Pons (tissue), 1 donor: ENCODE measurements at places on chromosomes 7 and 10.
A peak's percentile ranks its signal among the peaks of the same experiment; 100 is the strongest.

DNA sequence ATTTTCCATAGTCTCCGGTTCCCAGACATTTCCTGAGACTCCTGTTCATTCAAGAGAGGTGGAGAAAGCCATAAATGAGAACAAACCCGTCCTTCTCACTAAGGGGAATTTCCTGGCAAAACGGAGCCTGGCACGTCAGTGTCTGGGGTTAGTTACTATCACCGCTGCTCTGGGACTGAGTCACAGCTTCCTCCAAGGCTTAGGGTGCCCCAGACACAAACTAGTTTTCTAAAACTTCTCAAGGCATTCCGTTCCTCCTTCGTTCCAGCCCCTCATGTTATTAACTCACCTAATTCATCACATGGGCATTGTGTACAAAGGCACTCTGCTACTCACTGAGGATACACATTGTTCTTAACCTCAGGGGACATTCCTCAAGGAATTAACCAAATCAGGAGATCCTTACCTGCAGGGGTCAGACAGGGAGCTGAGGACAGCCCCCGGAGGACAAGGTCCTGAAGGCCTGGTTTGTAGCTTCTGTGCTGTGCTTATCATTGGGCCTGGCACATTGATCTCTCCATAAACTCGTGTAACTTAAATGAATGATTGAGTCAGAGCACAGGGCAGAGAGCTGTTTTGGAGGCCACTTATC lies 103.0 kb upstream of the KLF6 start:
- DNase-seq, result peak; percentile 37

DNA sequence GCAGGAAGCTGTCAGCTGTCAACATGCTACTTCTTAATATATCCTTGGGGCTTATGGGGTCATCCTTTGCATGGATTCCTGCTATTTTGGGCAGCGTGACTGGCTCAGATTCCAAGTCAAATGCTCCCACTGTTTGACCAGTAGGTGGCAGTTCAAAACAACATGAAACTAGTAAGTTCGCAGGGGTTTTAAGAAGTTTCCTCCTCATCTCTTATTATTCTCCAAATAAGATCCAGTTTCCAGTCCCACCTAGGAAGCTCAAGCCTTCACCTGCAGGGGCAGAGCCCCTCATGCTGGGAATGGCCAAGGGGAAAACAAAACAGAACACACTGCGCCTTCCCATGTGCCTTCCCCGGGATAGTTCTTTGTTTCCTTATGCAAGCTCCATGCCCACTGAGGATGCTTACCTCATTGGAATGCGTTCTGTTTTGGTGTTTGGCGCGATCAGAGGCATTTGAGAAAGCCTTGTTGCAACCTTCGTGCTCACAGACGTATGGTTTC lies 259.8 kb downstream of the GLI3 start:
- peak; percentile 80 for DNase-seq

DNA sequence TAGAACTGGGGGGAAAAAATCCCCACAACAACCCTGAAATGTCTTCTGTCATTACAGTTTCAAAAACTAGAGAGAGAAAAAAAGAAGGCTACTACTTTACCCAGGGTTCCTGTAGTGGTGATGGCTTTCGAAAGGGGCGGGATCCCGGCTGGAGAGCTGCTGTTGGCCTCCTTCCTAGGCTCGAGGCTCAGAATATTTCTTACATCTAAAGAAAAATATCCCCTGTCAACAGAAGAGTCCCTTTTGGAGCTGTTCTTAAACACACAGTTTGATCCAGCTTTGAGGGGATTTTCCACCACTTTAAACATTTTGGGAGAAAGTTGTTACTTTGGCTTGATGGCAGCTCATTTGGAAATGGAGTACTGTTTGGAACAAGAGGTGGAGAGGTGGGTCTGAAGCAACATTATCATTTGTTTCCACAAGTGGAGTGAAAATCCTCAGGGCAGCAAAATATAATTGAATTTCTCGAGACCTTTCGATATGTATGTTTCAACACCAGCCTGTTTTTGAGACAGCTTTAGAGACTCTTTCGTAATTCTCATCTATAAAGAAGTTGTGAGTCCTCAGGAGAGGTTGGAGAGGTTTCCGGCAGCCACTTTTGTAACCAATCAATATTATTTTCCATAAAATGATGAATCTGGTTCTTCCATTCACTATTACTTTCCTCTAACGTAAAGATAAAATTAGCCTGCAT lies 5.1 kb downstream of the HOXA13 start:
- DNase-seq, result no peak

DNA sequence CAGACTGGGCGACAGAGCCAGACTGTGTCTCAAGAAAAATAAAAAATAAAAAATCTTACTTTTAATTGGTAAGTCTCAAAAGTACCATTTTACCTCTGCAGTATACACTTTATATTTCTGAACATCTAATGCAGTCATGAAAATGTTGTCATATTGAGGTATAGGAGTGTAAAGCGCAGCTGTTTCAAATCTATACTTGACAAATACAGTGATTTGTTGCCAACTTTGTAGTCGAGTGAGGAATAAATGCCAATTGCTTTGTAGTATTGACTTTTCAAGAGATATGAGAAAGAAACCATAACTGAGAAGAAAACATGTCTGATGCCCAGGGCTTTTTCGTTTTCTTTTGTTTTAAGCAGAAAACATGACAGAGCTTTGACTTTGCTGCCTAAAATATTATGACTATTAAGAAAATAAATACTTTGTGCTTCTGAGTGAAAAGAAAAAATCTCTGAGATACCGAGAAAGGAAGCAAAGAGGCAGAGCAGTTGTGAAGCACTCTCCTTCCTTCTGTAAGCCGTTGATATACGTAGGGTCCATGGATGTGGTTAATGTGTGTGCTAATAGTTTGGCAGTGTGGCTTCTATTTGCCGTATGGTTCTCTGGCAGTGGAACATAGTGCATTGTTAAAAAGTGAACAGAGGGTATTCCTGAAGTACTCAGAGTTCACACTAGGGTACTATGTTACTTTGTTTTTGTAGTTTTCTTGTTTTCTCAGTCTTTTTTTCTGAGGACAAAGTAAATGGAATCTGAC lies 38.2 kb downstream of the AVL9 start:
- no peak for DNase-seq

DNA sequence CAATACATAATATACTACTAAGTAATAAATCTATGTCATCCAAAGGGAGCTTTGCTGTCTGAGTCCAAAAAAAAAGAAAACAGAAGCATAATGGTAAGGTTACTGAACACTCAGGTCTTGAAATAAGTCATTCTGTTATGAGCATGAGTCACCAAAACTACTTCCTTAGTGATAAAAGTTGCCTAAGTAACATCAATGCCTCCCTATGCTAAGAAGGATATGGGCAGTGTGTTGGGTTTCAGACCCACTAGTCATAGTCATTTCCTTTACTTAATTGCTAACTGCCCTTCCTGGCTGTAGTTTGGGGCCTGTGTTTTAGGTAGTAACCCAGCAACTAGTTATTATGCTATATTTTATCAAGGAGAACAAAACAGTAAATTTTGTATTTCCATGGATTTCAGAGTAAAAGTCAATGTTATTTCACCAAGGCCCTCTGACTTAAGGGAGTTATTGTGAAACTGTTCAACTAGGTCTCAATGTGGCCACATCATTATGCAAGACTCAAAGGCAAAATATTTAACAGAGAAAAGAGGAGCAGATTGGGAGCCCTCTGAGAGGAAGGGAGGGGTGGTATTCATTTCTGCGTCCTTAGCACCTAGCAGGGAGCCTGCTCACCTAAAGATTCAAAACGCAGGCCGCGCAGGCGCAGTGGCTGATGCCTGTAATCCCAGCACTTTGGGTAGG lies 11.7 kb upstream of the VIM start:
- no peak for DNase-seq
